ENCODE measurements at places on chromosomes 11 and 22.

GRCh38 chr11:61367406-61367805 is 5.2 kb downstream of the TMEM138 start:
- no peak for DNase-seq

DNA sequence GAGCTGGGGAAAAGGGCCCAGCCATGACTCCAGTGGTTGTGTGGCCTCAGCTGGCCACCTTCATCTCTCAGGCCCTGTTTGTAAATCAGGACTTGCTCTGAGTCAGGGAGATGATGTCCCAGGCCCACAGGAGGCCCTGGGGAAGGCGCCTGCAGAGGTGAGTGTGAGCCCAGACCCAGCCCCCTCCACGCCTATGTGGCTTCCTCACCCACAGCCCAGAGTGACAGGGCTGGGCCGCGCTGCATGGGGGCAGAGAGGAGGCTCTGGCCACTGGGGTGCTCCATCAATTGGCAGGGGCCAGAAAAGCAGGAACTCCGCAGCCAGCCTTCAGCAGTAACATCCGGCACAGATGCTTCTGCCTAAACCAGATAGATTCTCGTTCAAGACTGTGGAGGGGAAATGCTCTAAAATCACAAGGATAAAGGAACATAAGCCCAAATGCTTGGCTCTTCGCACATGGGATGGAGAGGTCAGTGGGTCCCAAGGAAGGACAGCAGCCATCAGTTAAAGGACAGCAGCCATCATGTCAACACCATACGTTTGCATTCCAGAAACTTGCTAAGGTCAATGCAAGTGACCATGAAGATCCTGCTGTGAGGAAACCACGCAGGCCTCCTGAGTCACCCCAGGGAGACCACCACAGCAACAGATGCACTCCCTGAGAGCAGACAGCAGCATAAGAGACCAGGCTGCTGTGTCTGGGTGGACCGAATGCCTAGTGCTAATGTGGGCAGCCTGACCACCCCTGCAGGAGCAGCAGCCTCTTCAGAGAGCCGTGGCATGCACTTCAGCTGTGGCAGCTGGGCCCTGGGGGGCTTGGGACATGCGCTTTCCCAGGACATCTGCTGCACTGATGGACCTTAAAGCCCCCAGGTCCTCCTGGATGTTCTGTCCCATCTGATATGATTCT is 28.3 kb downstream of the OSBPL5 start:
- DNase-seq: no peak

DNA sequence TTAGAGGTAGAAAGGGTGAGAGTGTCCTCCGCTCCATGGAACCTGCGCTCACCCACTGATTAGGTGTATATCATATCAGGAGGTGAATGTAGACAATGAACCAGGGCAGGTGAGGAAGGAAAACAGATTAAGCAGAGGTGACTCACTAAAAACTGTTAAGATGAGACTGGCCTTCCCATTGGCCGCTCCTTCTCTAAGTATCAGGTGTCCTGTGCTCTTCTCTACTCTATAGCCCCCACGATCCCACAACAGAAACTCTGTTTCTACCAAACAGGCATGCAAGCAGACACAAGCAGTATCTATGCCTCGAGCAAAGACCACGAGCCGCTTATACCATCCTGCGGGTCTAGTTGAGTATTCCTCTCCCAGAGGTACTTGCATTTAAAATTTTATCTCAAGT is 103.1 kb downstream of the SNX19 start:
- no peak for DNase-seq

- DNase-seq: no peak
These were observed 69.1 kb upstream of the APOA1 start for GRCh38 chr11:116906479-116906878.

DNA sequence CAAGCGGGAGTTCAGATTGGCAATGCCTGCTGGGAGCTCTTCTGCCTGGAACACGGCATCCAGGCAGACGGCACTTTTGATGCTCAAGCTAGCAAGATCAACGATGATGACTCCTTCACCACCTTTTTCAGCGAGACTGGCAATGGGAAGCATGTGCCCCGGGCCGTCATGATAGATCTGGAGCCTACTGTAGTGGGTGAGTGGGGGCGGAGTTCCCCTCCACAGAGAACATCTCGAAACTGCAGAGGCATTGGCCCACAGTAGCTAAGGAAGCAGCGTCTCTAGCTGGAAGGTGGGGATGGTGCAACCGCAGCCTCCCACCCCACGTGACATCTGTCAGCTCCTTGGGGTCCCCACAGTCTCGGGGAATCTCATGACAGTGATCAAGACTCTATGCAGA is 10.9 kb downstream of the TUBA8 start:
- DNase-seq: no peak

DNA sequence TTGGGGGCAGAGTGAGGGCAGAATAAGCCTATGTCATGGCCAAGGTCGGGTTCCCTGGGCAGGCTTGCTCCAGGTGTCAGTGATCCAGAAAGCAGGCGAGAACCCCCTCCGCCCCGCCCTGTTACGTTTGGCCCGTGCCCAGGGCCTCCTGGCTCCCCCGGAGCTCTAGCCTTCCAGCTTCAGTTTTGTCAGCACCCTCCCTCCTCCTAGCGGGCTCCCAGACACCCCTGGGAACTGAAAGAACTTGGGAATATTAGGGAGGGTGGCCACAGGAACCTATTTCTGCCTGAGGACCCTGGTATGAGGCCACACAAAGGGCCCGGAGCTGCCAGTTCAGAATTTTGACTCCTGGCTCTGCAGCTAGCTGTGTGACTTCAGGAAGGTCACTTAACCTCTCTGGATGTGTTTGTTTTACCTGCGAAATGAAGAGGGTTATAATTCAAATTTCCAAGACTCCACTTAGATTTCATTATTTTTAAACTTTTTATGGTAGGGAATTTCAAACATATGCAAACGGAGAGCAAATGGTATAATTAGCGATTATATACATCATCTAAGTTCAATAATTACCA is 1.2 kb downstream of the TUBA8 start:
- DNase-seq: no peak

DNA sequence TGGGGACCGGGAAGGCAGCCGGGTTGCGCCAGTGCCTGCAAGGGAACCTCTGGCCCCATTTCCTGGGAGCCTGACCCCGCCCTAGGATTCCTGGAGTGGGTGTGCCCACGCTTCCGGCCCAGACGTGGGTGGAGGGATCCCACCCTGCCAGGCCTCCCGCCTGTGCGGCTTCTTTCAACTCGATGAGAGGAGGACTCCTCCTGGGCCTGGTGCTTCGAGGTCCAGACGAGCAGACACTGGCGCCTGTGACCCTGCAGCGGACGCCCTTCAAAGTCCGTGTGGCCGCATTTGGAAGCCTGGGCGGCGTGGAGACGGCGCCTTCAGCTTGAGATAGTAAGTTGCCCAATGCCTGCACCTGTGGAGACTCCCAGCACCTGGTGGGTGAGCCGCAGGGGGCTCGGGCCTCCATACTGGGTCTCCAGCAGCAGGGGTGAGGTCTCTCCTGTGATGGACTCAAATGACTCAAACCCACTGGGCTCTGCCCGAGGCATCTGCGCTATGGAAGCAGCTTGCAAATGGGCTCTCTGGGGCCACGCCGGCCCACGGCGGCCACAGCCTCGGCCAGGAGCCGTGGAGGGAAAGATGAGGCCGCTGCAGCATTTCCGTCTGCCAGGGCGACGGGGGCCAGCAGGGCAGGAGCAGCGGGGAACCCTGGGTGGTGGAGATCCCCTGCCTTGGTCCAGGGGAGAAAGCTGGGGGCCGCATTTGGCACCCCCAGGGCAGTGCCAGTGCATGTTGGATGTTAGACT is 64.3 kb upstream of the PPARA start:
- DNase-seq: peak; percentile 80

GRCh38 chr11:119730789-119731386 is 1.9 kb upstream of the NECTIN1 start:
- no peak for DNase-seq

GRCh38 chr11:34890089-34890488 is 26.1 kb downstream of the APIP start:
- DNase-seq: no peak

DNA sequence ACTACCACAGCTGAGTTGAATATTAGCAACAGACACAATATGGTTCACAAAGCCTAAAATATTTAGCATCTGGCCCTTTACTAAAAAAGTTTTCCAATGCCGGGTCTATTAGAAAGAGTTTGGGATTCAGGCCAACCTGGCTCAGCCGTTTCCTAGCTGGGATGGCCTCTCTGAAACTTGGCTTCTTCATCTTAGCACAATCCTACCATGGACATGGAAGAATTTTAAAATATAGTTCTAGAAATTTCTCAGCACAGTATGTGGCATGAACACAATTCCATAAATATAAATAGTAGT is 103.8 kb downstream of the RRAS2 start:
- DNase-seq: no peak

DNA sequence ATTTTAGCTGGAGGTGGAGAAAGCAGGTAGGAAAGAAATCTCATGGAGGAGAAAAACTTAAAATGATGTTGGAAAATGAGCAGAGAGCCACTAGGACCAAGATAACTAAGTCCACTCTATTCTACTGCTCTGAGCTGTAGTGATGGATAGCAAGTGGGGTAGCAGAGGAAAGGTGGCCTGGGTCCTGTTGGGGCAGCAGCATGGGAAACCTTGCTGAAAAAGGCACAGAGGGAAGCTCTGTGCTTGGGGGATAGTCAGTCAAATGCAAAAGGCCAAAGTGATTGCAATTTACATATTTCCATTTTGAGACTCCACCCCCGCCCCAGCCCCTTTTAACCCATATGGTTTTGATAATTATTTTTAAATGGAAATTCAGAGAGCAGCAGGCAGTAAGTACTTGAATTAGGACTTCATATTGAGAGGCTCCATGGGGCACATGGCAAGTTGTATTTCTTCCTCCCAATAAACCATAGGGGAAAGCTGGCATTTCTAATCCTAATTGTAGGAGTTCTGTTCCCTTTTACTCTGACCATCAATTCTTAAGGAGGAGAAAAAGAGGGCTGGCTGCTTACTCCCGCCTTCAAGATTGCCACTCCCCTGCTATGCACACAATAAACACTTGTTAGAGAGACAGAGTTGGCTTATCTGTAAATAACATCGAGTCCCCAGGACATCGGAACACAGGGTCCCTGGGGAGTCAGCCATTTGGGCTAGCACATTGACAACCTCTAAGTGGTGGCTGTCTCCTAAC is 1341.5 kb upstream of the TENM4 start:
- DNase-seq: no peak

DNA sequence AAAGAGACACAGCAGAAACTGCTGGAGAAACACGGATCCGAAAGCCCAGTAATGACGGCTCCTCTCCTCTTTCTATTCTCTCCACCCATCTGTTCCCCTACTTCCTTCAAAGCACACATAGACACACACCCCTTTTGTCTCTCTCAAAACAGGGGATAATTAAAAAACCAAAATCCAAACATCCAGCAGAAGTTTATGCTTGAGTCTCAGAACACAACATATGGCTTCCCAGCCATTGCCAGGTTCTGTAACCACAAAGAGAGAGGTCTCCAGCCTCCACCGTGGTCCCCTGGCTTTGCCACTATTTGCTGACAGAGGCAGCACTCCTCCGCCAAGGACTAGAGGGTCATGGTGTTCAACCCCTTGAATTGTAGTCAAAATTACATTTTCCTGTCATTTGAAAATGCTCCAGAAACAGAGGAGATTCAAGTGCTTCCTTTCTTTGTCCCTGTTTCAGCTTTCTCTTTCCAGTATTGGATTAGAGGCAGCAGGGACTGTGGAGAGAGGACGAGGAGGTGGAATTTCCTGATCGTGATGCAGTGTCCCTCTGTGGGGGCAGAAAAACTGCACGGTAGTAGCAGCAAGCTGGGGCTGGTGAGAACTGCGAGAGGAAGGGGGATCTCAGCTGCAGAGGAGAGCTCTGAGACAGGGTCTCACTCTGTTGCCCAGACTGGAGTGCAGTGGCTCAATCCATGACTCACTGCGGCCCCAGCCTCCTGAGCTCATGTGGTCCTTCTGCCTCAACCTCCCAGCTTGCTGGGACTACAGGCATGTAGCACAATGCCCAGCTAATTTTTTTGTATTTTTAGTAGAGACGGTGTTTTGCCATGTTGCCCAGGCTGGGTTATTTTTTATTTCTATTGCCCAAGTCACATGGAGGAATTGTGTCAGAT is 60.3 kb downstream of the UBASH3B start:
- no peak for DNase-seq

GRCh38 chr11:117435326-117435725 is 107.7 kb downstream of the CEP164 start:
- no peak for DNase-seq

DNA sequence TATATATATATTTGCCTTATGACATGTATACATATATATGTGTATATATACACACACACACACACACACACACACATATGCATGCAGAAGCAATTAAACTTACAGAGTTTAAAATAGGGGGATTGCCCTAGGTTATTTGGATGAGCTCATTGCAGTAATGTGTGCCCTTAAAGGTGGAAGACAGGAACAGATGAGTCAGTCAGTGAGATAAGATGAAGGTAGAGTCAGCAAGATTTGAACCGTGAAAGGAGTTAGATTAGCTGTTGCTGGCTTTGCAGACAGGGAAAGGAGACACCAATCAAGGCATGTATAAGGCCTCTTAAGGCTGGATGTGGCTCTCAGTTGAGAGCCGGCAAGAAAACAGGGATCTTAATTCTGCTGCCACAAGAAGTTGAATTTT is 902.4 kb upstream of the RAG2 start:
- DNase-seq: no peak

DNA sequence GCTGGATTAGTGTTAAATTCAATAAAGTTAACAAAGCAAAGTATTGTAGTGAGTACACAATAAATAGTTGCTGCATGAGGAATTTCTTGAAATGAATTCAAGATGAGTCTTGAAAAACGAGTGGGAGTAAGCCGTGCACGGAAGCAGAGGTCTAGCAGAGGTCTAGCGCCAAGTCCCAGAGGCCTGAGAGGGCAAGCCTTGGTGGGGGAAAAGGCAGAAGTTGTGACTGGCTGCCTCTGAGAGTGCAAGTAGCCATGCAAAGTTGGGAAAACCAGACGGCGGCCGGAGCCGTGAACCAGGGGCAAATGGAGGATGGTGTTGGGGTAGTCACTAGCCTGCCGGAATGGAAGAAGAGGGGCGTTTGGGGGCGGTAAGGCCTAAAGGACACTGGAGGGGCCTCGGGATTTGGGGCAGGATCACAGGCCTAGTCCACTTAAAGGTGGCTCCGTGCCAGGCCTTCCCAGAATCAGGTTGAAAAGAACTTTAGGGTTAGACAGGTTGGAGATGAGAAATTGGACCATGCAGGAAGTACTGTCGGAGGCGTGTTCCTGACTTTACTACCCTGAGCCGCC is 379 bp upstream of the SLC3A2 start:
- peak; percentile 95 for DNase-seq

GRCh38 chr11:83302151-83302550 is 16.0 kb upstream of the CCDC90B start:
- DNase-seq: no peak

DNA sequence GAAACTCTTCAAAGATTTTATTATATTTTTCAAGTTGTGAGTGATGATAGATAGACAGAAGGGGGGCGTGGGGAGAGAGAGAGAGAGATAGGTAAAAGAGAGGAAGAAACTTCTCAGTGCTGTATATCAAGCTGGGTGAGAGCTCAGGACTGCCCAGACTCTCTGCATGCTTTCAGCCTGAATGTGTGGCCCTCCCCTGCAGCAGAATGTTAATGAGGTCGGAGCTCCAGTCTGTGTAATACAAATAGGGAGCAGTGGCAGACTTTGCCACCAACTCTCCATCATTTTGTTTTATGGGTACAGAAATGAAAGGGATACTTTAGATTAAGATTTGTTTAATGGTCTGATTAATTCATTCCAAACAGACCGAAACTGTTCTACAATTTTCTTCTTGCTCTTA is 752.8 kb downstream of the OPCML start:
- DNase-seq: no peak
